ENCODE measurements at places on chromosomes 3 and 15. TPM values are rescaled to one million over a fixed set of nuclear protein-coding genes. Genes with fewer than 3 reads are reported as not detected.
A peak's percentile ranks its signal among the peaks of the same experiment; 100 is the strongest.

DNA sequence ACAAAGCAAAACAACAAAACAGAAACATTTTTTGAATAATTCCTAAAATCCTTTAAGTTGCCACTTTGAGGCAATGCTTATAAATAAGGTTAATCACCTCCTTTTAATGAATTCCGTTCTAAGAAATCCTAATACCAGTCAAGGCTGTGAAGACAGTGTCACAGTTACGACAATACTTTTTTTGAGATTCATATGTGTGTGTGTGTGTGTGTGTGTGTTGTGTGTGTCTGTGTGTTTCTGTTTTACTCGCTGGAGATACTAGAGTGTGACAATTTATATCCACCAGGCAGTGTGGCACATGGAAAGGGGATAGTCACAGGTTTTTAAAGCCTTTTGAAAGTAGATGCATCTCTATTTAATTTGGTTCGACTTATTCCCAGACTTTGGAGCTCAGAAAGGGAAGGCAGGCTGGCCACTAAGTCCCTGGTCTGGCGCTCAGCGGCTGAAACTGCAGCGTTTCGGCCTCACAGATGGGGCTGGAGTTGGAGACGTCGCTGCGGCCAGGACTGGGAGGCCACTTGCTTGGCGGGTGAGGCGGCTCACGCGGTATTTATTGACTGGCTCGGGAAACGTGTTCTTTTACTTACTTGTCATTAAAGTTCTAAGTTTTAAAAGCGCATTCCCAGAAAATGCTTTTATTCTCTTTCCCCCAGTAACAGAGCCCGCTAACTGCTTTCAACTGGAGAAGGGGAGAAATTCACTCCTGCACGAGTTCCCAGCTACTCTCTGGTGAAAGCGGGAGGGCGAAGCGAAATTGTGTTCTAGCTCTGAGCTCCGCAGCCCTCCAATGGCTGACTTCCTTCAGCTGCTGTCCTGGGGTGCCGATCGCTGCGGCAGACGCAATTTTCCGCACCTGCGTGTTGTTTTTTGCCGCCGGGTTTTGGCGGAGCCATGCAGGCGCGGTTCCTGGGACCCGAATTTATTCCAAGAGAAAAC is 13.7 kb downstream of the ZIC1 start:
- DNase-seq, result peak; percentile 47

- no peak for DNase-seq
Measured at GRCh38 chr3:128279601-128279880, 126.3 kb downstream of the EEFSEC start.

GRCh38 chr3:33439546-33440327 is 468 bp downstream of the UBP1 start:
- DNase-seq, result peak; percentile 54

- no peak for DNase-seq
Measured at GRCh38 chr3:16543242-16543864, 29.9 kb upstream of the RFTN1 start.

DNA sequence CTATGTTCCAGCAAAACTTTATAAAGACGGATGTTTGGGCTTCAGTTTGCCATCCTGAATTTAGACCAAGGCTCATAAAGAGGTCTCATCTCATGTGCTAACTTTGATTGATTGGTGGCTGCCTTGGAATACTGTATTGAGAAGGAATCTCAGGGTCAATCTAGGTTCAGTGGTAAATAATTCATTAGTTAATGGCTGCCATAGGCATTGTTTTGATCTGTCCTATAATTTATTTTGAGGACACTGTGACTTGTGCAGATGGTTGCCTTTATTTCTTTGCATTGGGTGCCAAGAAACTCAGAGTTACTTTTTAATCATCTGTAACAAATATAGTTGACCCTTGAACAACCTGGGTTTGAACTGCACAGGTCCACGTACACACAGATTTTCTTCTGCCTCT is 159.8 kb downstream of the B3GALNT1 start:
- no peak for DNase-seq

- no peak for DNase-seq
Measured at GRCh38 chr15:39596358-39597051, 15.6 kb downstream of the THBS1 start.

- no peak for DNase-seq
Measured at GRCh38 chr15:78035321-78035751, 42.2 kb downstream of the TBC1D2B start.

DNA sequence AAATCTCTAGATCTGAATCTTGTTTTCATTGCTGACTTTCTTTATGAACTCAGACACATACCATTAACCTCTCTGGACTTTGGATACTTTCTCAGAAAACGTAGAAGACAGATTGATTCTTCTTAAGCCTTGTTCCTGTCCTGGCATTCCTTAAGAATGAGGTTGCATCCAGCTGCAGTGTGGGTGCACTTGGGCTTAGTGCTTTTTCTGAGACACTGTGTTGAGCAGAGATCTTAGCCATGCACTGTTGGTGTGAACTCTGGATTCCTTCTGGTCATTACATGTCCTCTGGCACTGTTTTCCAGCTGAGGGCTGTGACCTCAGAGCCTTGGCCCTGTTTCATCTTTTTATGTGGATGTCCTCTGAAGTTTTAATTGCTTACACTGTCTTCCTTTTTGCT is 428.3 kb downstream of the CNTN4 start:
- DNase-seq, result no peak

Gene RLBP1
- total RNA-seq, result not detected

Gene ELL3
- 6.1 TPM for total RNA-seq

DNA sequence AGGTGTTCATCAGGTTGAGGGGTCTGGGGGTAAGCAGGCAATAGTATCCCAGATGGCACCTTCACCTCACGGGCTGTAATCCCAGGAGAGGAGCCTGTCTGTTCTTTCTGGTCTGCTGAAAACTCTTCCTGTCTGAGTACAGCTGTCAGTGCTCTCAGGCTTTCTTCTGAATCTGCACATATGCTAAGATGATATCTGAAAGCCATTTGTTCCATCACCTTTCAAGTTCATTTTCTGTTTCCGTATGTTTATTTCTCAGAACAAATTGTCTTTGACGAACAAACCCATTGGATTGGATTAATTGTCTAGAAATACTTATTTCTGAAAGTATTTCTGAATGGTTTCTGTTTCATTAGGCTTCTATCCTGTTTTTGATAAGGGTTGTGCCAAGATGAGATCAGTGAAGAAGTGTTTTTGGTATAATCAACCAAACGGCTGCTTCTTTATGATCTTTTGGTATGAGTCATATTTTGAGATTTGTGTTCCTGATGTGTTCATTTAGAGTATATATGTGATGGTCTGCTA is 13.3 kb downstream of the ZNF592 start:
- no peak for DNase-seq

DNA sequence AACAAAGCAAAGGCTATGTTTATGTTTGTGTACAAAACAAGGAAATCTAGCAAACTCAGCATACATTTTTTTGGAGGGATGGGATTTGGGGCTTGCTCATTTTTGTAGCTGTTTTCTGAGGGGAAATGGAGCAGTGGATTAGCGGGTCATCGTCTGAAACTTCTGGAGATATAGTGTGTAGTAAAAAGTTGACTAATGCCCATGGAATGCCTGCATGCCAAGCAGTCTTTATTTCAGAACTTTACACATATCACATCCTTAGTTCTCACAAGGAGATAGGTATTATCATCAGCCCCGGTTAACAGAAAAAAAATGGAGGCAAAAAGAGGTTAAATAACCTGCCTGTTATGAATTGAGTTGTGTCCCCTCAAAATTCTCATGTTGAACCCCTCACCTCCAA is 47.1 kb downstream of the ATP13A4 start:
- DNase-seq, result no peak

Measured in tongue (tissue), 3 donors.